ENCODE measurements at places on chromosomes 11 and 22. TPM values are rescaled to one million over a fixed set of nuclear protein-coding genes. Genes with fewer than 3 reads are reported as not detected.
A peak's percentile ranks its signal among the peaks of the same experiment; 100 is the strongest.

DNA sequence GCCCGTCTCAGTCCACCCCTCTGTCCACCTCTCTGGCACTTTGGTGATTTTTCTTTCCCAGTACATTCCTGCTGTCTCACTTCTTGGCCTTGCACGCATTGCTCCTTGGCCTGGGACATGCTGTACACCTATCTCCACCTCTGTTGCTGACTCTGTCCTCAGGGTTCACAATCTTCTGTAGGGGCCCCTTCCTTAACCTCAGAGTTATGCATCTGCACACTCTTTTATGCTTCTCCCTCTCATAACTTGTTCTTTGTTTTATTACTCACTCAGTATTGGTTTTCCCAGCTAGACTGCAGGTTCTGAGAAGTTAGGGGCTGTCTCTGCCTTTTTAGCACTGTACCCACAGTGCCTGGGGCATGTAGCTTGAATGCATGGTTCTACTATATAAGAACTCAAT is 139.1 kb upstream of the MTMR2 start:
- DNase-seq = no peak

- no peak for DNase-seq
These were observed 158.8 kb downstream of the TTC17 start for GRCh38 chr11:43517518-43517917.

DNA sequence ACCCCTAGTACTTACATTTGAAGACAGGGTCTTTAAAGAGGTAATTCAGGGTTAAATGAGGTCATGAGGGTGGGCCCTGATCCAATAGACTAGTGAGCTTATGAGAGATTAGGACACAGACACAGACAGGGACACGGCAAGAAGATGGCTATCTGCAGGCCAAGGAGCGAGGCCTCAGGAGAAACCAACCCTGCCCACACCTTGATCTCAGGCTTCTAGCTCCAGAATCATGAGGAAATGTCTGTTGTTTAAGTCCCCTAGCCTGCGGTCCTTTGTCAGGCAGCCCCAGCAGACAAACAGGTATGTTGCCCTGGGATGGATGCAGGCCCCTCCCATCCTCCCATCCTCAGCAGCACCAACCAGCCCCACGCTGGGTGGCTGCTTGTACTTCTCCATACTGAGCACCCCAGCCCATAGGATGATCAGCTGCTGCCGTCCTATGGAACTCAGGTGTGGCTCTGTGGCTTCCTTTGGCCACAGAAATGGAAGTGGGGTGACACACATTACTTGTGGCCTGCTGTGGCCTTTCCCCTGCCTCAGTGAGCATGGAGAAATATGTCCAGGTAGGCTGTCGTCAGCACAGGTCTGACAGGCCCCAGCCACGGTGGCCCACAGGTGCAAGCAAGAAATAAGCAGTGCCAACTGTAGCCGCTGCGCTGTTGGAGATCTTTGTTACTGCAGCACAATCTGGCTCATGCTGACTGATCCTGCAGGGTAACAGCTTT is 7.9 kb downstream of the GNB1L start:
- DNase-seq = no peak

DNA sequence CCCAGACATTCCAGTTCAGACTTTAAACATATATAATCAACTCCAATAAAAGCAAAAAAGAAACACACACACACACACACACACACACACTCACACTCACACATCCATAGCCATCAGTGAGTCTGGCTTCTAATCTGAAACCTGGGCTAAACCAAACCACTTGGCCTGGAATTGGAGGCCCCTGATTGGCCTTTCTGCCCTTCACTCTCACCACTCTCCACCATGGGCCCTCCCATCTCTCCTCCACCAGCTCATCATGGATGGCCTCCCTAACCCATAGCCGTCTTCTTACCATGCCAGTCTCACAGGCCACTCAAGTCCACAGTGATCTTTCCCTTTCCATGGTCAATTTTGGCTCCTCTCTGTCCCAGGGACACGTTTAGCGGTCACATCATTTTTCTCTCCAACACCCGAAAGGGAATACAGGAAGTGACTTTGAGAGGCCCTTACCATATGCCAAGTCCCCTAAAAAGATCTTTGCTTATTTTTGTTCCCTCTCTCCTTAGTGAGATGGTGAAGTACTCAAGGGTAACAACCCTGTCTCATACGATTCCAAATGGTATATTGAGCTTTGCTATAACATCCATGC is 66.6 kb downstream of the ENDOD1 start:
- no peak for DNase-seq

DNA sequence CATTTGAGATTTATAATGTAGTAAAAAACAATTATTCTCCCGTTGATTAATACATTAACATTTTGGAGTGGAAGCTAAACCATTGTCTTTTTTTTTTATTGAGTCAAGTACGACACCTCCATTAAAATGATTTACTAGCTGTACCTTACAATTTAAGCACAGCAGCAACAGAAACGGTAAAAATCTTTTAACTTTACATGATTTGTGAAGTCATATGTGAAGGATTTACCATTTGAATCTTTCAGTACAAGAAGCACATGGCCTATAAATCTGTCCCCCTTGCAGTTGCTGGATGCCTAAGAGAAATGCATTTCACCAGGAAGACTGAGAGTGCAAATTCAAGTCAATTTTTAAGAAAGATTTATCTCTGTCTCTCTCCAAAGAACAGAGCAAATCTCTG is 324.6 kb downstream of the CADM1 start:
- DNase-seq = no peak

- no peak for DNase-seq
These were observed 6.0 kb downstream of the SPTBN2 start for GRCh38 chr11:66722745-66723651.

GRCh38 chr11:70371241-70371640 is 27.1 kb upstream of the CTTN start:
- DNase-seq = no peak

GRCh38 chr11:70140711-70141485 is 62.2 kb upstream of the FADD start:
- DNase-seq = no peak

GRCh38 chr11:103811870-103812455 is 224.5 kb upstream of the DDI1 start:
- no peak for DNase-seq

- no peak for DNase-seq
These were observed 6.1 kb upstream of the ANO1 start for GRCh38 chr11:70071996-70072395.

DNA sequence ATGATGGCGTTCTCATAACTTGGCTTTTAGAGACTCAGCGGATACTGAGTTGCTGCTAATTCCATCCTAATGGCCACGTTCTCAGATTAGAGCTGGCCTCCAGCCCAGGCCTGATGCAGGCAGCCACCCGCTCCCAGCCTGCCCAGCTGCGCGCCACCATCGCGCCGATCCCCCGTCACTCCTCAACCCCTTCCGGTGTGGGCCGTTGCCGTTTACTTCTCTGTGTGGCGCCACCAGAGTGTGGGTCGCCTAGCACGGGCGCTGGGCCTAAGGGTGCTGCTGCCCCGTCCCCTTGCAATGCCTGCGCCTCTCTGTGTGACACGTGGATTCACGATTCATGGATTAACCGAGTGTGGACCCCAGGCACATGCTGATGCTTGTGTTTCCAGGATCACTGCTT is 1116.0 kb downstream of the BRD1 start:
- no peak for DNase-seq

- no peak for DNase-seq
These were observed 20.6 kb downstream of the IFT27 start for GRCh38 chr22:36755316-36755715.

DNA sequence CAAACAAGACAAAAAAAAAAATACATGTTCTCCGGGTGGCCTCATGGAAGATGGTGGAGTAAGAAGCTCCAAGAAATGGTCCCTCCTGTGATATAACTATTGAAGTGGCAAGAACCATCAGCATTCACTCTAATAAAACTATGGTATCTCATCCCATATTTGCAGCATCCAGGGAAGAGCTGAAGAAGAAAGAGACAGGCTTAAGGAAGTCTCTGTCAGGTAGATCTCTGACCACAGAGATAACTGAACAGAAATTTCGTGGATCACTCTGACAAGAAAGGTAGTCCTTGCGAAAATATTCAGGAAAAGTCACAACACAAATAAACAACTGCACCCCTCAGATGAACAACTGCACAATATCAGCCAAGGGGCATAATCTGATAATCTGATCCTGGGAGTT is 54.6 kb upstream of the IGLL5 start:
- no peak for DNase-seq

GRCh38 chr11:117299351-117300282 is 8.5 kb downstream of the BACE1-AS start:
- peak; percentile 75 for DNase-seq

DNA sequence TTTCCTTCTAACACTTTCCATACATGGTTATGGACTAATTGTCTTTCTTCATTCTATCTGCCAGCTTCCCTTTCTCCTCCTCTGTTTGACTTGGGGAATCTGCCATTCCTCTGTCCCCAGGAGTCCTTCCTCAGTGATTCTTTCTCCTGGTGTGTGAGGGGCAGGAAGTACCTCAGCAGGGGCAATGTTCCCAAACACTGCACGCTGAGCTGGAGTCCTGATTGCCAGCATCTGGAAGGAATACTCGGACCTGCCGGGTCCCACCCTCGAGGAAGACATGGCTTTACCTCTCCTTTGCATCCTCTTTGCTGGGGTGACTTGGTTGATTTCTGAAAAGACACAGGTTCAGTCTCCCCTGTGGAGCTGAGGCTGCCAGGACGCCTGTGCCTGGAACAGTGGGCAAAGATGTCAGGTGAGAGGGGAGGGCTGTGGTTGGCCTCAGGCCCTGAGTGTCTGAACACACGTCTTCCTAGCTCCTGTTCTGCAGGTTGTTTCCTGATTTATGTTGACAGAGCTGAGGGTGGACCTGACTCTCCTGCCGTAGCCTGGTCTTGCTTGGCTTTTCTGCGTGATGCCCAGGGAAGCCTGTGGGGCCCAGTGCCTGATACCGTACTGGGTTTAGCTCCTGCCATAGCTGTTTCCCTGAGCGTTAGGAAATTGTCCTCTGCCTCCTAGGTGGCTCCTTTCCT is 4.3 kb downstream of the COX8A start:
- DNase-seq = no peak

GRCh38 chr11:10481560-10482349 is 26.7 kb downstream of the AMPD3 start:
- no peak for DNase-seq

Gene HSPB2
- 0.85 TPM for polyA plus RNA-seq

Gene MLC1
- polyA plus RNA-seq = 0.04 TPM

Gene GPR152
- not detected for polyA plus RNA-seq

Gene DCHS1
- polyA plus RNA-seq = 4.8 TPM

Gene RHOD
- 45.8 TPM for polyA plus RNA-seq

Gene NFRKB
- 12.6 TPM for polyA plus RNA-seq

Measured in pancreas (tissue), 10 donors.